ENCODE measurements at places on chromosomes 2 and 18.

GRCh38 chr2:138182250-138182936 is 218.1 kb downstream of the HNMT start:
- no peak for ATAC-seq

GRCh38 chr2:30894498-30895119 is 87.4 kb upstream of the CAPN13 start:
- no peak for ATAC-seq

DNA sequence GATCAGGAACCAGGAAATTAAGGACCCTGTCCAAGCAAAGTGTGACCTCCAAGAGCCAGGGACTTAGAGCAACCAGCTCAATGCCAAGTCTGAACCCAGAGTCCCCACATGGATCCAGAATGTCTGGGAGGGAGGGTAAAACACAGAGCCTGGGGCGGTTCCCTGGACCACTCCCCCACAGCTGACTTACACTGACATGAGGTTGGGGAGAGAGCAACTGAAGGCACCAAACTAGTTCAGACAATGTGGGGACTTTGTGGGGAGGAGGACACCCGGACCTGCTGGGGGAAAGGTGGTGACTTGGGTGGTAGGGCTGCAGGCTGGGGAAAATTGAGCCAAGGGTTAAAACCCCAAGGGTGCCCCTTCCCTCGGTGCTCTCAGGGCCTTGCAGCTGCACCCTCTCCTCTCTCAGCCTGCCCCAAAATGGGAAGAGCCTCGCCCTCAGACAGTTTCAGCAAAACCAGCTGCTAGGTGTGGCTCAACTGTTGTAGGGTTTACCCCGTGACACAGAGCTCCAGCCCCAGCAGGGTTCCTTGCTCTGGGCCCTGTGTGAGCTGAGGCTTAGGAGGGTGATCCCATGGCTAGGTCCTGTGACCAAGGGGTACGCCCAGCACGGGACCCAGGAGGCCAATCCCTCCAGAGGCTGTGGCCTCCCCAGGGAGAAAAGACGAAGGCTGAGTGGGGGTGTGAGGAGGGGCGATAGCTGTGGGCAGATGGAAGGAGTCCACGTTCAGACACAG is 28.6 kb downstream of the MARCO start:
- no peak for ATAC-seq

- no peak for ATAC-seq
Measured at GRCh38 chr2:127096718-127097470, 10.1 kb downstream of the BIN1 start.

GRCh38 chr2:189873696-189874095 is 89.4 kb downstream of the PMS1 start:
- ATAC-seq, result no peak

DNA sequence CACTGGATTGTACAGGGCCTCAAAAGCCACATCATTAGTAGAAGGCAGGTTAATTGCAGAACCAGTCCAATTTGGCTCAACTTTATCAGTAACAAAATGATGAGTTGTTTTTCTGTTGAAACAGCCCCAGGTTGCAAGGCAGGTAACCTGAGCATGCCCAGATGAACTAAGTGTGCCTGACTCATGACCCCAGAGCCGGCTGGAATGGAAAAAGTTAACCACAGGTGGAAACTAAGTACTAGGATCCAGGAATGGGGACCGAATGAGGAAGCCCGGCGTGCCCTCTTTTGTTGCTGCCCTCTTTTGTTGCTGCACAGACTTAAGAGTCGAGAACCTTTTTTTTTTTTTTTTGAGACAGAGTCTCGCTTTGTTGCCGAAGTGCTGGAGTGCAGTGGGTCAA is 79.5 kb upstream of the YWHAQ start:
- ATAC-seq, result peak; percentile 45

DNA sequence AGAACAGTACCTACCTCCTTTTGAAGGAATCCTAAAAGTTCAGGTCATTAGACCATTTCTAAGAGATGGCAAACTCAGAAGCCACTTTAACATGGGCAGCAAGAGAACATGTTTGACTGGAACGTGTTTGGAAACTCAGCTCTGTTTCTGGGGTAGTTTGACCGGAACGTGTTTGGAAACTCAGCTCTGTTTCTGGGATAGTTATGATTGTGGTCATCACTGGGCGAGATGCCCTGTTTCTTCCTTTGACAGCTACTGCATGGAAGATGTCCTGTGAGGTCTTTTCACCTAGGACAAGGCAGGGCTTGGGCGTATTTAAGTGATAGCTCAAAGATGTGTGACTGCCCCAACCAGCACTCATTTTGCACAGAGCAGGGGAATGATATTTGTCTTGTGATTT is 19.9 kb upstream of the SERPINB13 start:
- no peak for ATAC-seq

DNA sequence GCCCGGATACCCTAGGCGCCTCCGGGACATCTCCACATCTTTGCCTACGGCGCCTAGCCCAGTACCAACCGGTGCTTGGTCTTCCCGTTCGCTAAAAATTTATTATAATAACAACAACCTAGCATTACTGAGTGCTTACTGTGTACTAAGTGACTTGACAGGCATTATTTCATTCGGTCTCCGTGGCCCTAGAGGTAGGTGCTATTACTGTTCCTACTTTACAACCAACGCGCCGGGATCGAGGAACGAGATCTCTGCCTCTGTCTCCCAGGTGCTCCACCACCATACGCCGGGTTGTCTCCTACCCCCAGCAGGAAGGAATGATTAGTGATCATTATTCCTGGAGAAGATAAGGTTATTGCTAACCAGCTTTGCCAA is 657 bp upstream of the BIN1 start:
- ATAC-seq, result no peak
